GM04504 (cell line): ENCODE measurements at places on chromosomes 5 and 9.

- DNase-seq: no peak
Measured at GRCh38 chr9:71690063-71690688, 78.1 kb downstream of the CEMIP2 start.

GRCh38 chr5:143569213-143569701, 165.8 kb upstream of the NR3C1 start:
- DNase-seq: no peak

DNA sequence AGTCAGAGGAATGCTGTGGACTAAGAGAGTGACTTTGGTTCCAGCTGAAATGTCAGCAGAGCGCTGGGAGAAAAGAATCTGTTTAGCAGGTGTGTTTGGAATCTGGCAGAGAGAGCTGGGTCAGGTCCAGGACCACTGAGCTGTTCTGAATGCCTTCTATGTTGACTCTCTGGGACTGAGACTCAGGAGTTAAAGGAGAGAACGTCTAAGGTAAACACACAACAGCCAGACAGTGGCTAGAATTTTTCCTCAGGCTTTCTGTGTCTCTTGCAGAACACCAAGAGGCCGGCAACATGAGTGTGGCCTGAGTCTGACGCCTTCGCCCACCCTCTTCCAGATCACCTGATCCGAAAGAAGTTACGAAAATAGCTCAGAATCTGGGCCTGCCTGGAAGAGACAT, 107.2 kb upstream of the ZNF462 start:
- no peak for DNase-seq

DNA sequence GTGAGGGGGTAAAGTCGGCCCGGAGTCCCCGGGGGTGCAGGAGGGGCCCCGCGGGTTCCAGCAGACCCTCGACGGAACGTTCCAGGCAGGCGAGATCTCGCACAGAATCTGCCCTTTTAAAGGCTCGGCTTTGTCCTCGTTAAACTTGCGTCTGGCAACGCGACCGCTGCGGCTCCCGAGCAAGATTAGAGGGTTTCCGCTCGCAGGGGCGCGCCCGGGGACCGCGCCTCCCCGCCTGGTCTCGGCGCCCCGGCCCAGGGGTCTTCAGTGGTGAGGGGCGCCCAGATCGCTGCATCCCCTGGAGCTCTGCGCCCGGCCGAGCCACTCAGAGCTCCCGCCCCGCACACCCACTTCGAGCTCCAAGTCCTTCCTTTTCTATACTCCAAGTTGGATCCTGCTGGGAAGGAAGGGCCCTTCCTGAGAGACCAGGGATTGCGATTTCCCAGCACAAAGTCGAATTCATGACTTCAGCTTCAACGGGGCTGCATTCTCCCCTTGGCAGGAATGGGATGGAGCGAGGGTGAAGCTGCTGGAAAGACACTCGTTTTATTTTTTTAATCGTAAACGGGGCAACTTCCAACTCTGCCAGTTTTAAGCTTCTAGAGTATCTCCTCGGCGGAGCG, 11.3 kb downstream of the PROP1 start:
- no peak for DNase-seq

DNA sequence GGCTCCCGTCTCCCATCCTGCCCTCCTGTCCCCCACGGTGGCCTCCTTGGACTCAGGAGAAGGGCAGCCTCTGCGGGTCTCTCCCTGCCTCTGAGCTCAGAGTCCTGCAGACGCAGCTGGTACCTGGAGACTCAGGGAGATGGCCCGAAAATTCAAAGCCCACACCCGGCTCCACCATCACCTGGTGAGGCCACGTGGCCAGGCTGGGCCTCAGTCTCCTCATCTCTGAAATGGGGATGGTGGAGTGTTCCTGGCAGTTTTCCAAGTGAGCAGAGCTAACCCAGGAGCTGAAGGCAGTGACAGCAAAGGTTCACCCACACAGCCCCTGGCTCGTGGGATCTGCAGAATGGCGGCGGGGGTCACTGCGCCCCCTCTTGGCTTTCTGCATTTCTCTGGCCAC, 62.1 kb upstream of the RXRA start:
- DNase-seq: no peak

DNA sequence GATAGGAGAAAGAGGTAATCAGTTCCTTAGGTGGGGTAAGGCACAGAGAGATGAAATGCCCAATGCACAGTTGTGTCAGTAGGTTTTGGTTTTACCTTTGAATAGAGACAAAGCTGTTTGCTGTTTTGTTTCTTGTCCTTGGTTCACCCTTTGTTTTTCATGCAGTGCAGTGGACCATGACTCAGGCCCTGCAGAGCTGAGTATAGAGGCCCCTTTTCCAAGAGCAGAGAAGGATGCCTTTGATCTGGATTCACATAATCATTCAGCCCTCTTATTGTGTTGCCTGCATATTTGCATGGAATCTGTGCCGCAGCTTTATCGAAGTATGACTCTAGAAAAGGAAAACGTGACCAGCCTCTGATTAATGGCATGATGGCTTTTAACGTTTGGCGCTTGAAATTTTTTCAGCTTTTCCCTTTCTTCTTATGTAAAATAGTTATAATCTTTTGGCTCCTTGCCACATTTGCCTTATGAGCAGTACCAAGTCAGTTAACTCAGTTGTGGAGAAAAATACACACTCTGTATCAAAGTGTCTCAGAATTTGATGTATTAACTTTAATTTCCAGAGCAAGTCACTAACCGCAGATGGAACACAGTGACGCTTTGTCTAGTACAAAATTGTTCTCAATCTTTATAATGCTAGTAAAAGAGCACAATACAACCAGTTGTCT, 197.6 kb downstream of the KDM4C start:
- no peak for DNase-seq

DNA sequence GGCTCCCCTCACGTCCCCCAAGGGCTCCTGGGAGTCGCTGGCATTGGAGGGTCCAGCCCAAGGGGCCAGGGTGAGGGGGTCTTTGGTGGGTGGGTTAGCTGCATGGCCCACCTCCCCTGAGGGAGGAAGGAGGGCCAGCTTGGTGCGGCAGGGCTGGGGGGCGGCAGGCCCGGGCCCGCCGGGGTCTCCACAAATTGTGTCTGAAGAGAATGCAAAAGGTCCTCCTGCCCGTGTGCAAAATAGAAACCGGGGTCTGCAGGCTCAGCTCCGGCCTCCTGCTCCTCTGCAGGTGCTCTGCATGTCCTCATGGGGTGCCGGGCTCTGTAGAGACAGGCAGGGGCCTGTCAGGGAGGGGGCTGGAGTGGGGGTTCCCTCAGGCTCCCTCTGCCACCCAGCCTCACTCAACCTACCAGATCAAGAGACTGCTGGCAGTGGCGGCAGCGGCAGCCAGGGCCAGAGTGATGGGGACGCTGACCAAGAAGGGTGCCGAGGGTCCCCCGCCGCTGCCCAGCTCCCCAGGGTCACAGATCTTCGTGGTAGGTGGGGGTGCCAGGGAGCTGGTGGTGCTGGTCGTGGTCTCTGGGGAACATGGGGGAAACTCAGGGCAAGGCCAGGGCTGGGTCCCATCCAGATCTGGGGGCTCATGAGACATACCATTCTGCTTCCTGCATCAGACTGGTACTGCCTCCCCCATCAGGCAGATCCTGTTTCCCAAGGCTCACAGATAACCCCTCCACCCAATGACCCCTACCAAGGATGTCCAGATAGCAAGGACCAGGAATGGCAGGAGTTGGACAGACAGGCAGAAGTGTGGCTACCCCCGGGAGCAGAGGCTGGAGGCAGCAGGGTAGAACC, 29.2 kb upstream of the ENHO start:
- DNase-seq: no peak

DNA sequence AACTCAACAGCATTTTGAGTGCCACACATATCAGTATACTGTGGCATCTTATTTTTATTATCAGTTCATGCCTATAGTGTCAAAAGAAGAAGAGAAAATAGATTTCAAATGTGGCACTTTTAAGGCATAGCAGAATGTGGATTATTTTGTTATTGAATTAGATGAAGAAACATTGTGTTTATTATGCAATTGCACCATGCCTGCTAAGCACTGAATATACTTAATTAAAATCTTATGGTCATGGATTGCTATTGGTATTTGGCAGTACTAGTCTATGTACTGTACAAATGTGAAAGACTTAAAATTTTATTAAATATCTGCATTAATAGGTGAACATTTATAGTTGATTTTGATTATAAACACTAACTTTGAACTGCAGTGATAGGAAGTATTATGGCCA, 128.8 kb downstream of the FER start:
- DNase-seq: no peak

DNA sequence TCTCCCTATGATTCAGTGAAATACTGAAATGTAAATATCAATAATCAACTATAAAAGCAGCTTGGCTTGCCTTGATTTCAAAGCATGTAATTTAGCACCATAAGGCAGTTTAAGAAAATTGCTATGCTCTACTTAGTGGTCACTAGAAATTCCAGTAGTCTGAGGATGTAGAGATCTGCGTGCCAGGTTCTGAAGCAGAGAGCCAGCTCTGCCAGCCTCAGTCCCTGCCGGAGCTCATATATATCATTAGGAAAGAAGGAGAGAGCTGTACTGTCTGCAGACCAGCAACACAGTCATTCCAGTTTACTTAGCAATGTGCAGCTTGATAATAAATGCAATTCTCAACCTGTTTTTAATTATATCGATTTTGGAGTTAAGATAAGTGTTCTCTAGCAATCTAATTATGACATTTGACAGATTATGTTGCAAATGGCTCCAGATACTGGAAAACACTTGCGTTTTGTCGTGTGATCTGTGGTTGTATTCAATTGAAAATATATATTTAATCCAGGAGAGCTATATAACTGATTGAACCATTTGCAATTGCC, 540.5 kb downstream of the CTNND2 start:
- DNase-seq: no peak

GRCh38 chr9:72025906-72026305, 34.5 kb downstream of the C9orf57 start:
- DNase-seq: no peak

GRCh38 chr9:106886111-106887046, 23.4 kb downstream of the ZNF462 start:
- no peak for DNase-seq

GRCh38 chr9:105093685-105094084, 150.8 kb upstream of the SLC44A1 start:
- no peak for DNase-seq

DNA sequence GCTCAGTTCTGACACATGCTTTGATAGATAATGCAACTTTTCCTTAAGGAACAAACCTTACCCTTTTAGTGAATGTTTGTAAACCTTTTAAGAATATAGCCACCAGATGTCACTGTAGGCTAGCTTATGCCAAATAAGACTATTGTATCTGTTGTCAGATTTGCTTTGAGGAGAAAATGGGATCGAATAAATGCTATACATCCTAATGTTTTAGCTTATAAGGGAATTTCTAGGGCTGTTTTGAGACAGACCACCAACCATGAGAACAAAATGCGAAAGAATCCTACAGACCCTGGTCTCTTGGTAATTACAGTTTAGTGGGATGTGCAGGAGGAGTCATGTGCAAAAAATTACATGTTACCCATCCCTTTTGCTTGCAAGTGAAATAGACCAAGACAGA, 127.6 kb upstream of the NMUR2 start:
- DNase-seq: peak; percentile 24
